WTC11 (cell line): ENCODE measurements at places on chromosomes 5 and 9. TPM values are rescaled to one million over a fixed set of nuclear protein-coding genes. Genes with fewer than 3 reads are reported as not detected.
A peak's percentile ranks its signal among the peaks of the same experiment; 100 is the strongest.

DNA sequence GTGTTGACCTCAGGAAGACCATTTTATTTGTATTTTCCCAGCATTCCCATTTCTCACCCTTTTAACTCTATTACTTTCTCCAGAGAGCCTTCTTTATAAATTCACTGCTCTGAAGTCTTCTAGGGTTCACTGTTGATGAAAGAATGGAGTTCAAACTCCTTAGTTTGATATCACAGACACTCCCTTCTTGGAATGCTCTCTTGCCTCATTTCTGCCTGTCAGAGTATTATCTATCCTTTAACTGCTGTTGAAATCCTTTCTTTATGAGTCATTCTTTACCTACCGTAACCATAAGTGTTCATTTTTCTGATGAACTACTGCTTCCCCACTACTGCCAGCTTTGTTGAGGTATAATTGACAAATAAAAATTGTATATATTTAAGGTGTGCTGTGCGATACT, 4.3 kb downstream of the RIC1 start:
- H3K27me3 ChIP-seq, result no peaks in the 10 kb centered on the region
- H3K4me3 ChIP-seq, result no peak overlapping the region
- DNase-seq, result no peak
- H3K27ac ChIP-seq, result no peak overlapping the region

GRCh38 chr9:33445389-33446239, 1.8 kb downstream of the AQP3 start:
- no peaks in the 10 kb centered on the region for H3K36me3 ChIP-seq
- H3K27ac ChIP-seq, result no peak overlapping the region

DNA sequence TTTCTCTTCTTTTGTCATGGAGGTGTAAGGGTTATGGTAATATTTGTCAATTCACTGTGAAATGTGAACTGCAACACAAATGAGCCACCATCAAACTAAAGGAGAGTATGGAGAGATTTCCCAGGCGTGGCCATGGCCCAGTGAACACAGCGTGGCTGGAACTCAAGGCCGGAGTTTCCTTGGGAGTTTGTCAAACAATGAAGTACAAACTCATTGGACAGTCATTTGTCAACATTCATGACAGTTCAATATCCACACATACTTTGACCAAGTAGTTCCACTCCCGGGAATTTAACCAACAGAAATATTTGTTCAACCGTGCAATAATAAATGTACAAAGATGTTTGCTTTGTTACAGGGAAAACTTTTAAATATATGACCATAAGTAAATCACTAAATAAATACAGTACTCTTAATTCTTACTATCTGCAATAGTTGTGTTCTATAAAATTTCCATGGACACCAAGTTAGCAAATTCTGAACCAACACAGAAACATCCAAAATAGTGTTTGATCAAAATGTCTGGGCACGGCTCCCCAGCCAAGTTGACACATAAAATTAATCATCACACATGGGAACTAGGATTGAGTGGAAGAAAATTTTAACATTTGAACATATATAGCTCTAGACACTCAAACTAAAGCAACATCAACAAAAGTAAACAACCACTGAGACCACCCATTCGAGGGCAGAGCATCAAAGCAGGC, 87.1 kb downstream of the DIRAS2 start:
- H3K27me3 ChIP-seq, result no peaks in the 10 kb centered on the region
- H3K4me1 ChIP-seq, result 0 out of 2 replicates have a peak, but pooled peaks cover 4% of the 10 kb centered on the region
- H3K36me3 ChIP-seq, result no peaks in the 10 kb centered on the region
- H3K27ac ChIP-seq, result no peak overlapping the region

DNA sequence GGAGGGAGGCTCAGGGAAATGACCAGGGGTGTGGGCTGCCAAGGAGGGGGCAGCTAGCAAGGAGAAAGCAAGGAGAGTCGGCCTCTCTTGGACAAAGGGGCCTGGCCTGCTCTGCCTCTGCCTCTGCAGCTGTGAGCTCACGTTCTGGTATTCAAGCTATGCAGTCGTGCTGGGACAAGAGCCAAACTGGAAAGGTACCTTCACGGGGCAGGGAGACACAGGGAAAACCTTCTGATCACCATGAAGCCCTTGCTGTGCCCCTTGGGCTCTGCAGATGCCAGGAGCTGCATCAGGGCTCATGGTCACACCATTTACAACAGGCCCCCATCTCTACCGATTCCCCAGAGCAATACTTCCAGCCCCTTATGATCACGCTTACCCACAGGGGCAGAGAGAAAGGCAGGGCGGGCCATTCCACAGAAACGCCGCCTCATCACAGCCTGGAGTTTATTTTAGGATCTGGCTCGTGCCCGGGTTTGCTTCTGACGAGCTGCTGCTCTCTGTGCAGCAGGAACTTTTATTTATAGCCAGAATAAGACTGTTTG, 63.2 kb downstream of the PRRT1B start:
- no peaks in the 10 kb centered on the region for H3K27me3 ChIP-seq
- peaks cover 23% of the 10 kb centered on the region for H3K4me1 ChIP-seq
- peaks cover 4% of the 10 kb centered on the region; the same call in 1 of the 2 replicates for H3K36me3 ChIP-seq
- peak overlapping the region; percentile 62 for H3K27ac ChIP-seq
- peak; percentile 64 for DNase-seq
- no peak overlapping the region for H3K4me3 ChIP-seq

GRCh38 chr9:3500044-3500443, 25.8 kb downstream of the RFX3 start:
- no peak for DNase-seq
- H3K4me1 ChIP-seq, result peaks cover 16% of the 10 kb centered on the region
- no peaks in the 10 kb centered on the region for H3K36me3 ChIP-seq
- no peaks in the 10 kb centered on the region for H3K27me3 ChIP-seq

GRCh38 chr5:131156385-131156784, 8.7 kb downstream of the HINT1 start:
- H3K27me3 ChIP-seq, result no peaks in the 10 kb centered on the region
- H3K27ac ChIP-seq, result 0 out of 2 replicates have a peak overlapping the region, but pooled peaks have one; percentile 19
- H3K36me3 ChIP-seq, result peaks cover 35% of the 10 kb centered on the region
- H3K4me3 ChIP-seq, result no peak overlapping the region
- no peak for DNase-seq

GRCh38 chr5:139688751-139689372, 40.7 kb downstream of the CXXC5 start:
- peaks cover 15% of the 10 kb centered on the region for H3K27me3 ChIP-seq
- no peak overlapping the region for H3K4me3 ChIP-seq
- no peak for DNase-seq
- H3K4me1 ChIP-seq, result peaks cover 73% of the 10 kb centered on the region
- H3K36me3 ChIP-seq, result 0 out of 2 replicates have a peak, but pooled peaks cover 6% of the 10 kb centered on the region

- no peaks in the 10 kb centered on the region for H3K4me1 ChIP-seq
- DNase-seq, result no peak
- H3K4me3 ChIP-seq, result no peak overlapping the region
- no peak overlapping the region for H3K27ac ChIP-seq
- H3K36me3 ChIP-seq, result no peaks in the 10 kb centered on the region
- no peaks in the 10 kb centered on the region for H3K27me3 ChIP-seq
These were observed 68.9 kb upstream of the SELENOP start for GRCh38 chr5:42880496-42881150.

- H3K27me3 ChIP-seq, result no peaks in the 10 kb centered on the region
- no peaks in the 10 kb centered on the region for H3K4me1 ChIP-seq
- DNase-seq, result no peak
These were observed 189.8 kb downstream of the ELAVL2 start for GRCh38 chr9:23636199-23636598.

DNA sequence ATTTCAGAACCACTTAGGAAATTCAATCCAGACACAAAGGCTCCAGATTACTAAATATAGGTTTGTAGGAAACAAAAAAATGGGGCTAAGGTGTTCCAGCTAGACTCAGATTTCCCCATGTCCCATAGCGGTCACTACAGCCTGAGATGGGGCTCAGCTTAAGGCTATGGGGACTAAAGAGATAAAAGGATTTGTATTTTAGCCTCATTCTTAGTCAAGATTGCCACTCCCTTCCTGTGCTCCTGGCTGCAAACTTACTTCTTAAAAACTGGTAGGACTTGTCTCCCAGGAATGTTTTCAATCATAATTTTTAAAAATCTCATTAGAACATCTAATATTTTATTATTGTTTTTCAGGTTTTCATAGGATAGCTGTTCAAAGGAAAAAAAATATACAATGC, 253.8 kb upstream of the DAB2 start:
- H3K27me3 ChIP-seq, result no peaks in the 10 kb centered on the region
- no peak overlapping the region for H3K4me3 ChIP-seq
- DNase-seq, result no peak
- H3K36me3 ChIP-seq, result no peaks in the 10 kb centered on the region
- H3K4me1 ChIP-seq, result peaks cover 9% of the 10 kb centered on the region
- H3K27ac ChIP-seq, result no peak overlapping the region

- H3K36me3 ChIP-seq, result no peaks in the 10 kb centered on the region
- H3K27me3 ChIP-seq, result no peaks in the 10 kb centered on the region; the same call in 1 of the 2 replicates
- no peaks in the 10 kb centered on the region for H3K4me1 ChIP-seq
- no peak for DNase-seq
- no peak overlapping the region for H3K4me3 ChIP-seq
These were observed 40.3 kb downstream of the ZNF354A start for GRCh38 chr5:178690208-178690607.

- H3K27ac ChIP-seq, result no peak overlapping the region
- H3K36me3 ChIP-seq, result no peaks in the 10 kb centered on the region
- H3K4me3 ChIP-seq, result no peak overlapping the region
These were observed 92.9 kb upstream of the GRHPR start for GRCh38 chr9:37329576-37329975.

DNA sequence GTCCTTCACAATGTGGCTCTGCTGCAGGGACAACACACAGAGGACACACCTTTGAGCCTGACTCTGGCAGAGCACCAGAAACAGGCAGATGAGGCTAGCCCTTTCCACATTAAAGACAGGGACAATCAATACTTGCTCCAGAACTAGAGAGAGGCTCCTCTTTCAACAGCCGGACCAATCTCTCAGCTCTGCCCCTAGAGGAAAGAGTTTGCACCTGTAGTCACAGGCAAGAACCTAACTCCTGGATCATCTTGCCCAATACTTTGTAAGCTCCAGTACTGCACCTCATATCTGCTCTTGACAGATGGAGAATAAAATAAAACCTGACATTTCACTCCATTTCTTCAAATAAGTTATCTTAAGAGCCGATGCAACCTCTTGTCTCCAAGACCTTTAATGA, 52.1 kb downstream of the EPB41L4A start:
- H3K27ac ChIP-seq, result no peak overlapping the region
- no peaks in the 10 kb centered on the region for H3K36me3 ChIP-seq
- DNase-seq, result peak; percentile 33
- no peak overlapping the region for H3K4me3 ChIP-seq

- H3K27me3 ChIP-seq, result no peaks in the 10 kb centered on the region
- DNase-seq, result no peak
- no peak overlapping the region for H3K4me3 ChIP-seq
- H3K4me1 ChIP-seq, result peaks cover 5% of the 10 kb centered on the region
- no peak overlapping the region for H3K27ac ChIP-seq
These were observed 2051.3 kb upstream of the CDH9 start for GRCh38 chr5:29089591-29090130.

DNA sequence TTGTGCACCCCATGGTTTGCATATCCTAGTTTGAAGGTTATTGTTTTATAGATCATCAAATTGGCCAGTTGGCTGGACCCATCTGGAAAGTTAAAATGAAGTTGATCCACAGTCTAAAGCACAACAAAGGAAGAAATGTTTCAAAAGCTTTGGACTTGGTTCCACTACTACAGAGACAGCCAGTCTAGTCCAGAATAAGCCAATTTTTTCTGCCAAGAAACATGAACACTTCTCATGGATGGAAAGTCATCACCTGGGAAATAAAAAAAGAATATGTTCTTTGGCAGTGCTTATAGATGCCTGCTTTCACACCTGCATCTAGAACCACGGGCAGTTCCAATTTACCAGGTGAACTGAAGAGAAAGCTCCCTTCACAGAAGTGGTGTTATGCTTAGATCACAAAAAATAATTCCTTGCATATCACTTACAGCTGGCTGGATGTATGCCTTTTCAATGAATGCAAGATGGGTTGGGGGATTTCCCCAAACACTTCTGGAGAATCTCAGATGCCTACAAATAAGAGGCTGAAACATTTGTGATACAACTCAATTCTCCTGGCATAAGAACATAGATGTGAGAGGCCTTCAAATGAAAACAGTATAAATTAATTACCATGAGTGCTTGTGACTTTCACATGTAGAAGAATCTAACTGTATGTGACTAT, 26.9 kb downstream of the C9 start:
- peaks cover 15% of the 10 kb centered on the region for H3K36me3 ChIP-seq
- H3K4me1 ChIP-seq, result peaks cover 14% of the 10 kb centered on the region
- H3K27me3 ChIP-seq, result peaks cover 3% of the 10 kb centered on the region; the same call in 1 of the 2 replicates
- no peak overlapping the region for H3K4me3 ChIP-seq
- DNase-seq, result no peak

Gene PLCXD3
- 0.04 to 0.07 TPM (median 0.07 TPM) in 3 replicates for total RNA-seq

Gene PCDHB2
- 22.9 to 26.2 TPM (median 23.1 TPM) in 3 replicates for total RNA-seq

Gene FOXD1
- 7.0 to 10.3 TPM (median 7.9 TPM) in 3 replicates for total RNA-seq

Gene CDH9
- 0.07 to 0.48 TPM (median 0.21 TPM) in 3 replicates for total RNA-seq

Gene AQP7
- total RNA-seq, result 0.09 to 0.23 TPM (median 0.17 TPM) in 3 replicates
